Effector memory CD4-positive, alpha-beta T cell (primary cell): ENCODE measurements at places on chromosomes 1 and 21.

DNA sequence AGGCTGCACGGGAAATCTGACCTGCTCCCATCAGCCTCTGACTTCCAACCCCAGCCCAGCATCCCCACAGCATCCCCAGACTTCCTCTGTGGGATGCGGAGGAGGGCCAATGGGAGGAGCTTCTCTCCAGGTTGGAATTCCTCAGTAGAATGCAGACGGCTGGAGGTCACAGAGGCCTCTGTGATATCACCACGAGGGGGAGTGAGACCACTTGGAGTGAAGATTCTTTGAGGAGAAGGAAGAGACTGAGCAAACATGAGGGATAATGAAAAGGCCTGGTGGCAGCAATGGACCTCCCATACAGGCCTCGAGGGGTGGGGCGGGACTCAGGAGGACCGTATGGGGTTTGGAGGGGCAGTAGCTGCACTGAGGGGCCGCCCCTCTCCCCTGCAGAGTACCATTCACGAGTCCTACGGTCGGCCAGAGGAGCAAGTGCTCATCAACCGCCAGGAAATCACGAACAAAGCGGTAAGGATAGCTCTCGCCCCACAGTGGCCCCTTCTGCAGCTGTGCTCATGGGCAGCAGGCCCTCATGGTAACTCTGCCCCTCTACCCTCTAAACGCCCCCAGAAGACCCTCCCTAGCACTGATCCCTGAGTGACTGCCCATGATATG lies at the start of gene CATSPER4:
TSS of gene CATSPER4 (plus strand) at position 230 of the 615 bp plus-strand sequence. CDS start at position 256, 26 bp downstream.
- no peaks in the 10 kb centered on the region for H3K27me3 ChIP-seq
- no peak within 1 kb of the TSS for H3K4me3 ChIP-seq
- H3K27ac ChIP-seq = no peak within 1 kb of the TSS
- no peak for DNase-seq
- H3K36me3 ChIP-seq = no peaks in the 10 kb centered on the region
- no peaks in the 10 kb centered on the region for H3K4me1 ChIP-seq

DNA sequence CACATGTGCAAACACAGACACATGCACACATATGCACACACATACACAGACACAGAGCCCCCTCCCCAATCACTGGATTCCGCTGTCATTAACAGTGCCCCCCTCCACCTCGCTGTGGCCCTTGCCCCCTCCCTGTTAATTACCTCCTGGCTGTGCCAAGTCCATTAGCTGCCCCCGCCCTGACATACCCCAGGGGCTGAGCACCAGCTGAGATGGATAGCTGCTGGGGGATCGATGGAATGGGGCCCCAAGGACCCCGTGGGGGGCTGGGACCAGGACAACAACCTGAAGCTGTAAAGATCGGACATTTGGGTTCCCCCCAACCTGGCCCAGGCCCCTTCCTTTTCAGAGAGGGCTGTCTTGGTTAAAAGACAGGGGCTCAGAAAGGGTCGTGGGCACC lies 9.6 kb upstream of the PEAR1 start:
- no peaks in the 10 kb centered on the region for H3K4me1 ChIP-seq
- H3K4me3 ChIP-seq = no peak overlapping the region
- DNase-seq = no peak
- no peaks in the 10 kb centered on the region for H3K27me3 ChIP-seq
- no peak overlapping the region for H3K27ac ChIP-seq

- no peak overlapping the region for H3K27ac ChIP-seq
- H3K4me3 ChIP-seq = no peak overlapping the region
- no peak for DNase-seq
Observed at GRCh38 chr1:101105877-101106276, 80.3 kb upstream of the DPH5 start.

DNA sequence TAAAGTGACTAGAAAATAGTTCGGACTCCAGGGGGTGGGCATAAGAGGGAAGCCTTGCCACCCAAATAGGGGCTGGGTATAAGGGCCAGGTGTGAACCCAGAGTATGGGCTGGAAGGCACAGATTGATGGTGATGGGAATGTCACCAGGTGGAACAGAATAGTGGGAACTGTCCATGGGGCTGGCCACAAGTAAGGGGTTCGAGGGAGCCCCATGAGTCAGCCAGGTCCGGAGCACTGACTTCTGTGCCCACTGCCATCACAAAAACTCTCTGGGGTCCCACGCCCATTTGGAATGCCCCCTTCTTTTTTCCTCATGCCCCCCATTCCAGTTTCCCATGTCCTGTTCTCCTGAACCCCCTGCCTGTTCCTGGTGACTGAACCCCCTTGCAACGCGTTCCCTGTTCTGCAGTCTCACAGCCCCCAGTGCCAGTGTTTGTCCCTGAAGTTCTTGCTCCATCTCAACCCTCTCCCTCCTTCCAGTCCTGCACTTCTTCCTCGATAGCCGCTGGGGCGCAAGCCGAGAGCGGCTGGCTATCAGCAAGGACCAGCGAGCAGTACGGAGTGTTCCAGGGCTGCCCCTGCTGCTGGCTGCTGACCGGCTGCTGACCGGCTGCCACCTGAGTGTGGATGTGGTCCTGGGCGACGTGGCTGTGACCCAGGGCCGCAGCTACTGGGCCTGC lies 7.9 kb downstream of the TRIM46 start:
- no peak overlapping the region for H3K27ac ChIP-seq
- peaks cover 36% of the 10 kb centered on the region for H3K36me3 ChIP-seq
- no peak for DNase-seq
- H3K4me3 ChIP-seq = no peak overlapping the region
- H3K27me3 ChIP-seq = no peaks in the 10 kb centered on the region

DNA sequence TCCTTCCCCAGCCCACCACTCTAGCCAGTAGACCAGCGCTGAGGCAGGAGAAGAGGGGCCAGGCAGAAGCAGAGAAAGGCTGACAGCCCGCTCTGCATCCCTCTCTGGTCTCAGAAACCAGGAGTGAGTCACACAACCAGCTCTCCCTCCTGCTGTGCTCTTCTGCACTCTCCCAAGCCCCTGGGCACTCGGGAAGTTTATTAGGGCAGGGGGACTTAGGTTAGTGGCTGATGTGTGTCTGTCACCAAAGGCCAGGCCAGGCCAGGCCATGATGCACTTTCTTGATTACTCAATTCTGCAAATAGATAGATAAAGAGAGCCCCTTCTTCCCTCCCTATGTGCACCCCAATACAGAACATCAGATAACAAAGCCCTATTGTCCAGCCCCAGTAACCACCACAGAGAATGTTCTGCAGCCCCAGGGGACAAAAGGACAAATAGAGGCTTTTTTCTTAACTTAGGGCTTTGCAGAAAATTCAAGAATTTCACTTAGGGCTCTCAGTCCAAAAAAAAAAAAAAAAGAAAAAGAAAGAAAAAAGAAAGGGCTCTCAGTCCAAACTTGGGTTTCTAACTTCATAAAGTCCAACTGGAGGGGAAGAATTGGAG lies 52.9 kb upstream of the CNTN2 start:
- DNase-seq = no peak
- no peaks in the 10 kb centered on the region for H3K36me3 ChIP-seq

- no peak overlapping the region for H3K27ac ChIP-seq
- H3K4me3 ChIP-seq = peak overlapping the region; percentile 76
- H3K36me3 ChIP-seq = no peaks in the 10 kb centered on the region
- DNase-seq = peak; percentile 19
- H3K4me1 ChIP-seq = peaks cover 4% of the 10 kb centered on the region
- peaks cover 7% of the 10 kb centered on the region for H3K27me3 ChIP-seq
Observed at GRCh38 chr1:95116580-95117206, 462 bp upstream of the TLCD4 start.

DNA sequence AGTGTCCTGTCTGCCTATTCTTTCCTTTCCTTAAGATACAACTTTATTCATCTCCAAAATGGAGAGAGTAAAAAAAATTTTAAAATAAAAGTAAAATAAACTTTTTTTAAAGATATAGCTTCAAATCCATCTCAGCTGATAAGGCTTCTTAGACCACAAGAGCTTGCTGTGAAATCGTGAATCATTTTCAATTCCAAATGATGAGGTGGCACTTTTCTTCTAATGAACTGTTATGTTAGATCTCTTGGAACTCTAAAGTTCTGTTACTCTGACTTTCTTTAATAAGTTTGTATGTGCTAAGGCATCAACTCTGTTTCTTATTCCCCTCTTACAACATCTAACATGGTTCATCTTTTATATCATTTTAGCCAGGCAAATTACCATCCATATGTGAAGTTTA lies 4.5 kb downstream of the SH3GLB1 start:
- H3K27ac ChIP-seq = no peak overlapping the region
- H3K27me3 ChIP-seq = no peaks in the 10 kb centered on the region
- DNase-seq = no peak
- H3K4me1 ChIP-seq = peaks cover 15% of the 10 kb centered on the region

- no peaks in the 10 kb centered on the region for H3K36me3 ChIP-seq
- H3K4me3 ChIP-seq = no peak overlapping the region
- H3K4me1 ChIP-seq = no peaks in the 10 kb centered on the region
- no peak overlapping the region for H3K27ac ChIP-seq
Observed at GRCh38 chr1:44929531-44929930, 56.9 kb downstream of the EIF2B3 start.

GRCh38 chr21:14744368-14744767 lies 198.3 kb upstream of the SAMSN1 start:
- no peaks in the 10 kb centered on the region for H3K27me3 ChIP-seq
- DNase-seq = no peak
- no peaks in the 10 kb centered on the region for H3K4me1 ChIP-seq
- H3K27ac ChIP-seq = no peak overlapping the region
- no peak overlapping the region for H3K4me3 ChIP-seq

DNA sequence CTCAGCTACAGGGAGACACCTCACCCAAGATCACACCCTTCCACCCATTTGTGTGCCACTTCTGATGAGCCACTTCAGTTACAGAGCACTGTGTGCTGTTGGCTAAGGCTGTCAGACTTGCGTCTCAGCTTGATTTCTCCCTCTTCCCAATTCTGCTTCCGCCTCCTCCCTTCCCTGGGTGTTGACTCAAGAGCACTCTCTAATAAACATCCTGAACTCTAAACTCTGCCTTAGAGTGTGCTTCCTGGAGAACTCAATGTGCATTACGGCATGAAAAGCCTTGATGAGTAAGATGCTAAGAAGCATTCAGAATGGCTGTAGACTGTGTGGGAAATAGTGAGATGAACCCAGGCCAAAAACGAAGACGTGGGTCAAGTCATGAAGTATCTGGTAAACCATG lies 54.9 kb upstream of the S1PR1 start:
- no peaks in the 10 kb centered on the region for H3K27me3 ChIP-seq
- no peak for DNase-seq
- H3K4me3 ChIP-seq = no peak overlapping the region
- no peaks in the 10 kb centered on the region for H3K36me3 ChIP-seq

DNA sequence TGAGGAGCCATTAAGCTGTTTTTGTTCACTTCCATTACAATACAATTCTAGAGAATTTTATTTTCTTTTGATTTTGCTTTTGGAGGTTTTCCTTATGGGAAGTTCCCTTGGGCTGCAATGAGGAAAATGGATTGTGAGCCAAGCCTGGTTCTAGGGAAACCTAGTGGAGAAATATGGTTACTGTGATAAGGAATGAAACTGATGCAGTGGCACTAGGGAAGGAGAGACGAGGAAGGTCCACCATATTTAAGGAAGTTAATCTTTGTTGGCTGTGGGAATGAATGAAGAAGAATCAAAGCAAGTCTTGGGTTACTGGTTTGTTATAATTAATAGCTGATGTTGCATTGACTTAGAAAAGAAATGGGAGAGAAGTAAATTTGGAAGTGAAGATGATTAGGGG lies 28.4 kb downstream of the CHML start:
- no peaks in the 10 kb centered on the region for H3K27me3 ChIP-seq
- H3K36me3 ChIP-seq = no peaks in the 10 kb centered on the region
- no peak for DNase-seq
- H3K4me1 ChIP-seq = no peaks in the 10 kb centered on the region
- H3K27ac ChIP-seq = no peak overlapping the region

DNA sequence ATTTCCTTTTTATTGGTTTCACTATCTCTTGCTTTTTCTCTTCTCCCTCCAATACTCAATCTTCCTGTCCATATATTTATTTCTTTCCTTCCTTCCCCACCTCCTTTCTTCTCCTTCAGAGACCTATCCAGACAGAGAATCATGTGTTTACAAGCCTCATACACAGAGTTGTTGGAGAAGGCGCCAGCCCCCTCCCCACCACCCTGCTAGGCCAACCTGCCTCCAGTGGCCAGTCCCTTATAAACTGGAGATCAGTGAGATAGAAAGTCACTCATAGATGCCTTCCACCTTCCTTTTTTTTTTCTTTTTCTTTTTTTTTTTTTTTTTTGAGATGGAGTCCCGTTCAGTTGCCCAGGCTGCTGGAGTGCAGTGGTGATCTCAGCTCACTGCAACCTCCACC lies 53.3 kb downstream of the CD247 start:
- no peak for DNase-seq
- H3K27ac ChIP-seq = peak overlapping the region; percentile 24
- H3K4me1 ChIP-seq = peaks cover 27% of the 10 kb centered on the region
- H3K27me3 ChIP-seq = no peaks in the 10 kb centered on the region
- no peak overlapping the region for H3K4me3 ChIP-seq

DNA sequence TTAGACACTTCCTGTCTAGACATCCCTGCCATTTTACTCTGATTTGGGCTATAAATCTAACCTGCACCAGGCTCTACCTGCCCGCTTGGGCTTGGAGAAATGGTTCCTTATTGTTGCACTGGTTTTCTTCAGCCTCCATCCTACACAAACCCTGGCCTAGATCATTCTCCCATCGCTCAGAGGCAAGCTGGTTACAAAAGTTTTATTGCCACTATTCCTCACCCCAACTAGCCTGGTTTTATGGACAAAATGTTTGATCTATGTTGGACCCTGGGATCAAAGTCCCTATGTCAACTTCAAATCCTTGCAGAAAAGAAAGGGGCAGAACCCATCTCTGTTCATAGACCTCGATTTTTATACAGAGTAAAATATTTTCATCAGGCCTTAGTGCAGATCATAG lies 31.5 kb upstream of the MTF2 start:
- H3K27me3 ChIP-seq = no peaks in the 10 kb centered on the region
- H3K4me3 ChIP-seq = no peak overlapping the region
- H3K4me1 ChIP-seq = no peaks in the 10 kb centered on the region
- DNase-seq = no peak
- no peaks in the 10 kb centered on the region for H3K36me3 ChIP-seq

GRCh38 chr21:37232274-37233018 lies 34.7 kb downstream of the VPS26C start:
- no peak for DNase-seq
- no peak overlapping the region for H3K27ac ChIP-seq
- H3K27me3 ChIP-seq = no peaks in the 10 kb centered on the region
- no peaks in the 10 kb centered on the region for H3K4me1 ChIP-seq
- no peak overlapping the region for H3K4me3 ChIP-seq
- peaks cover 77% of the 10 kb centered on the region for H3K36me3 ChIP-seq

- H3K27ac ChIP-seq = no peak overlapping the region
- no peak for DNase-seq
- H3K4me3 ChIP-seq = no peak overlapping the region
- no peaks in the 10 kb centered on the region for H3K4me1 ChIP-seq
- H3K27me3 ChIP-seq = peaks cover 28% of the 10 kb centered on the region
- H3K36me3 ChIP-seq = no peaks in the 10 kb centered on the region
Observed at GRCh38 chr1:37035014-37035691, 838 bp upstream of the GRIK3 start.

DNA sequence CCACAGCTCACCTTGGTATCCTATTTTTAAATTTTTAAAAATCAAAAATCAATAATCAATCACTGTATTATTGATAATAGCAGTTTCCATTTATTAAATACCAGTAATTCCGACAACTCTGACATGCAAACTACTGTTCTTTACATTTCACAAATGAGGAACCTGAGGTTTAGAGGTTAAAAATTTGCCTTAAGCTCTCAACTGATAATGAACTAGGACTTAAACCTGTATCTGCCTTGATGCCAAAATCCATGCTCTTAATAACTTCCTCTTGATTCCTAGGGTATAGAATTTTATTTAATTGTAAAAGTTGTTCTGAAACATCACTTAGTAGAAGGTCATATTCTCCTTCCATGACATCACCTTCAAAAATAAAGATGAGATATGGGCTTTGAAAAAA lies 5.6 kb downstream of the ARHGAP29 start:
- H3K27ac ChIP-seq = no peak overlapping the region
- no peak overlapping the region for H3K4me3 ChIP-seq
- no peaks in the 10 kb centered on the region for H3K4me1 ChIP-seq
- peaks cover 13% of the 10 kb centered on the region for H3K27me3 ChIP-seq
- DNase-seq = no peak
- no peaks in the 10 kb centered on the region for H3K36me3 ChIP-seq
